Colonic mucosa (tissue), 4 donors: ENCODE measurements at places on chromosomes 3 and 15. TPM values are rescaled to one million over a fixed set of nuclear protein-coding genes. Genes with fewer than 3 reads are reported as not detected.

- H3K4me3 ChIP-seq, result peak overlapping the region; percentile 94
- peaks cover 5% of the 10 kb centered on the region for H3K4me1 ChIP-seq
- no peaks in the 10 kb centered on the region for H3K36me3 ChIP-seq
- no peaks in the 10 kb centered on the region for H3K27me3 ChIP-seq
These were observed 587 bp downstream of the NPHP3 start for GRCh38 chr3:132721479-132722164.

GRCh38 chr3:186779204-186779603 lies 4.2 kb upstream of the EIF4A2 start:
- DNase-seq, result no peak
- no peak overlapping the region for H3K27ac ChIP-seq
- H3K4me3 ChIP-seq, result no peak overlapping the region
- H3K4me1 ChIP-seq, result no peaks in the 10 kb centered on the region
- H3K27me3 ChIP-seq, result no peaks in the 10 kb centered on the region

DNA sequence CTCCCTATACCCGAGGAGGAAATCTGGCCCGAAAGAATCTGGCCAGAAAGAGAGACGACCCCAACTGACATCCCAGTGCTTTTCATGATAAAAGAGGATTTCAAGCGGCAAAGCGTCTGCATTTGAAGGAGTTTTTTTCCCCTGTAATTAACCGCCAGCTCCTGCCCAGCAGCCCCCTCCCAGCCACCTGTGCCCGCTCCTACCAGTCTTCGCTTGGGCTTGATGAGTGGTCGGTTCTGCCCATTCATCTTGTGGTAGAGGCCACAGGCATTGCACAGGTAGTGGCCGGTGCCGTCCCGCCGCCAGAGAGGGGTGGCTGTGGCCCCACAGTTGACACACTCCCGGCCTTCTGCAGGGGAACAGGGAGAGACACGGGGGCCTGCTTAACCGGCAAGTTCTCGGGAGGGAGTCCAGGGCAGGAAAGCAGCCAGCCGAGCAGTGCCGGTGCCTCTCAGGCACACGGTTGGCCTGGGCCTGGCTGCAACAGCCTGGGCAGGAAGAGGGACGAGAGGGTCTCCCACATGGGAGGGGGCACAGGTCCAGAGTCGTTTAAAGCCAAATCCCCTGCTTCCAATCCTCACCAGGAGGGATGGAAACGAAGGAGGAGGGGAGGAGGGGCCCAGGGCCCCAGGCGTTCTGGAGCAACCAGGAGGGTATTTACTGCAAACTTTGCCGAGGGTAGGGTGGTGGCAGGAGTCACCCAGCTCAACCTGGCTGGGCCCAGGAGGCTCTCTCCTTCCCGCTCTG lies 9.2 kb downstream of the GATA2 start:
- H3K27me3 ChIP-seq, result peaks cover 79% of the 10 kb centered on the region
- no peaks in the 10 kb centered on the region for H3K36me3 ChIP-seq
- no peak for DNase-seq
- peaks cover 23% of the 10 kb centered on the region for H3K4me1 ChIP-seq
- no peak overlapping the region for H3K4me3 ChIP-seq

MINDY2 gene
- total RNA-seq, result 16.9 TPM

- no peak overlapping the region for H3K4me3 ChIP-seq
- H3K27me3 ChIP-seq, result peaks cover 35% of the 10 kb centered on the region
- no peaks in the 10 kb centered on the region for H3K36me3 ChIP-seq
- DNase-seq, result no peak
- H3K27ac ChIP-seq, result no peak overlapping the region
- peaks cover 4% of the 10 kb centered on the region for H3K4me1 ChIP-seq
These were observed 2.5 kb upstream of the MECOM start for GRCh38 chr3:169666076-169666375.

SNURF gene
- 1.2 TPM for total RNA-seq

TF gene
- 3.2 TPM for total RNA-seq

DNA sequence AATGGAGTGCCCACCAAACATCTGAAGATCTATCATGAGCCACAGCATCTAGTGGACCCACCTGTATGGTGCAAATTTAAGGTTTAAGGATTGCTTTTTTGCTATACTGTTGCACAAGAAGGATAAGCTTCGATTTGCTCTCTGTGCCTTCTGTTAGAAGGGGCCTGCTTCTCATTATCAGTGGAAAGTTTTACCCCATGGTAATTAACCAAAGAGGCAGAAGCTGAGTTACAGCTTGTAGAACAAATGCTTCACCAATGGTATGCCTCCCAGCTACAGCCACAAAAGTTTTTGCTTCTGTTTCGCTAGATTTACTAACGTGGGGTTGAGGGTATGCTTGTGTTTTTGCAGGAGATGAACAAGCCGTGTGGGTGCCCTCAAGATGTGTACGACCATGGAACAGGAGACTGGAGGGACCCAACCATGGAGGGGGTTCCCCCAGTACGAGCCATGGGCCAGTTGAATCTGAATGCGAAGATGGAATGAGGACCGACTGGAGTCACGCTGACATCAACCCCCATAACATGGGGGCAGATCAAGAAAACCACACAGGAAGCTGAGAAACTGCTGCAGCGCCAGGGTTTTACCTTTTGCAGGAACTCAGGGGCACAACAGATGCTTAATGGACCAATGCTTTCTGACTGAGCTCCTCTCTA lies 43.5 kb downstream of the ACAD9 start:
- H3K4me3 ChIP-seq, result no peak overlapping the region
- H3K4me1 ChIP-seq, result no peaks in the 10 kb centered on the region
- no peak for DNase-seq
- H3K27ac ChIP-seq, result no peak overlapping the region
- H3K27me3 ChIP-seq, result no peaks in the 10 kb centered on the region

DNA sequence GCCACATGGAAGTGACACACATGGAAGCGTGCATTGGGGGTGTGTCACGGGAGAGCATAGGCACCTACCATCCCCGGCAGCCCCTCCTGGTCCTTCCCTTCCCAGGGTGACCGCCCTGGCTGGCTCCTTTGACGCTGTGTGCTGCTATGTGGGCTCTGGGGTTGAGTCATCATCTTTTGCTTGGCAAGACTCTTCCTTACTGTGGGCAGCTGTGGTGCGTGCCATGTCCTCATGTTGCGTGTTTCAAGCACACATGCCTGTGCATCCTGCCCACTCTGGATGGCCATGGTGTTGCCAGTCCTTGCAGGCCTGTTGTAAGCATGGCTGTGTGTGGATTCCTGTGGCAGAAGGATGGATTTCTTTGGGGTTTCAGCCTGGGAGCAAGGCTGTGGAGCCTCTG lies 14.0 kb downstream of the PLXNA1 start:
- DNase-seq, result no peak
- H3K27ac ChIP-seq, result no peak overlapping the region
- no peaks in the 10 kb centered on the region for H3K27me3 ChIP-seq
- no peaks in the 10 kb centered on the region for H3K4me1 ChIP-seq

GRCh38 chr15:99682455-99682854 lies 50.8 kb downstream of the LYSMD4 start:
- H3K4me3 ChIP-seq, result no peak overlapping the region
- H3K36me3 ChIP-seq, result no peaks in the 10 kb centered on the region
- H3K4me1 ChIP-seq, result no peaks in the 10 kb centered on the region
- no peaks in the 10 kb centered on the region for H3K27me3 ChIP-seq

- DNase-seq, result peak; percentile 27
- no peaks in the 10 kb centered on the region for H3K36me3 ChIP-seq
- H3K4me1 ChIP-seq, result no peaks in the 10 kb centered on the region
- H3K4me3 ChIP-seq, result no peak overlapping the region
These were observed 147.1 kb upstream of the RGMA start for GRCh38 chr15:93235926-93236780.

TMCC1 gene
- 32.8 TPM for total RNA-seq

DNA sequence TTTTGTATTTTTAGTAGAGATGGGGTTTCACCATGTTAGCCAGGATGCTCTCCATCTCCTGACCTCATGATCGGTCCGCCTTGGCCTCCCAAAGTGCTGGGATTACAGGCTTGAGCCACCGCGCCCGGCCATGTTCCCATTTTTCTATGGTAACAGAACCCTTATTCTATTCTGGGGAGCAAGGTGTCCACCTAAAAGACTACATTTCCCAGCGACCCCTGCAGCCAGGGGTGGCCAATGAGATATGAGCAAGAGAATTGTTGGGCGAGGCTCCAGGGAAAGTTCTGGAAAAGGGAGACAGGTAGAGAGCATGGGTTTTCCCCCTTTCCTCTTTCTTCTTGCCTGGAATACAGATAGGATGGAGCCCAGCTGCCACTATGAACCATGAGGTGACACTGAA lies 96.9 kb downstream of the LINGO1 start:
- DNase-seq, result peak; percentile 63
- H3K36me3 ChIP-seq, result no peaks in the 10 kb centered on the region
- no peaks in the 10 kb centered on the region for H3K27me3 ChIP-seq
- H3K27ac ChIP-seq, result no peak overlapping the region
- no peak overlapping the region for H3K4me3 ChIP-seq

NEK10 gene
- total RNA-seq, result 0.88 TPM
